Adrenal gland (tissue), 19 donors: ENCODE measurements at places on chromosomes 16 and 17. TPM values are rescaled to one million over a fixed set of nuclear protein-coding genes. Genes with fewer than 3 reads are reported as not detected.

GRCh38 chr17:68455901-68456338, 1.4 kb downstream of the WIPI1 start:
- peak overlapping the region; percentile 84 for H3K27ac ChIP-seq
- no peaks in the 10 kb centered on the region for H3K27me3 ChIP-seq
- H3K4me3 ChIP-seq, result no peak overlapping the region
- H3K36me3 ChIP-seq, result no peaks in the 10 kb centered on the region
- DNase-seq, result no peak
- H3K4me1 ChIP-seq, result peaks cover 43% of the 10 kb centered on the region

- no peaks in the 10 kb centered on the region for H3K27me3 ChIP-seq
- H3K4me1 ChIP-seq, result no peaks in the 10 kb centered on the region
- no peak for DNase-seq
- H3K36me3 ChIP-seq, result no peaks in the 10 kb centered on the region
- H3K27ac ChIP-seq, result no peak overlapping the region
Measured at GRCh38 chr16:49439050-49439449, 65.4 kb downstream of the C16orf78 start.

DNA sequence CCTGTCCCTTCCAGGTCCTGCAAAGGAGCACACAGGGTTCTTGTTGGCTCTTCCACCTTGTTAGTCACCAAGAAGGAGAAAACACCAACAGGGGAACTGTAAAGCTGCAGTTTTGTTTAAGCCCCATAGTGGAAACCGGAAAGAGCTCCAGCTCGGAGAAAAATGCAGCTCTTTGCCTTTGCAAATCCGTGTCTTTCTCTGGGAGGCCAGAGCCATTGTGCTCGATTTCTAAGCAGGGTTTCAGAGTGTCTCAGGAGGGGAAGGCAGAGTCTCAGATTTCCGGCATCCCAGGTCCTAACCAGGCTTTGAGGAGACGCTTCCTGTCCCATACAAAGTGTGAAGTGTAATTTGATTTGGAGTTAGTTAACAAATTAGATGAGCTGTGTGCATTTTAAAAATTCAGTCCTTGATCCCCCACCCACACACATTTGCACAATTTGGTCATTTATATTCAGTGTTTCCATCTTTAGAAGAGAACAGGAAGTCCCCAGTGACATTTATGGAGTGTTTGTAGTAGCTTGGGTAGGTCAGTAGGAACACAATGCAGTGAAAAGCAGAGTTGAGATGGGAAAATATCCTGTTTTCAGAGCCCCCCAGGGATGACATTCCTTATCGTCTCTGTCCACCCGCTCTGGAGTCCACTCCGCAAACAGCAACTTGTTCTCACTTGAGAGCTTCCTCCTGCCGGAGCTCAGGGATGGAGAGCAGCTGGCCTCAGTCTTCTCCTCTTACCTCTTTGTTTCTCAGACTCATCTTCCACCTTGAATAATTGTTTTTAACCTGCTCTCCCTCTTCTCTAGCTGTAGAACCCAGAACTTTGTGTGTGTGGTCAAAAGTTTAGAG, 331.9 kb downstream of the SEC14L1 start:
- no peaks in the 10 kb centered on the region for H3K27me3 ChIP-seq
- H3K36me3 ChIP-seq, result no peaks in the 10 kb centered on the region
- peaks cover 41% of the 10 kb centered on the region for H3K4me1 ChIP-seq
- no peak for DNase-seq
- no peak overlapping the region for H3K4me3 ChIP-seq
- no peak overlapping the region for H3K27ac ChIP-seq

- no peaks in the 10 kb centered on the region for H3K27me3 ChIP-seq
- H3K4me3 ChIP-seq, result no peak overlapping the region
- H3K27ac ChIP-seq, result no peak overlapping the region
- no peaks in the 10 kb centered on the region for H3K4me1 ChIP-seq
Measured at GRCh38 chr17:51371732-51372151, 111.4 kb downstream of the UTP18 start.

- H3K36me3 ChIP-seq, result no peaks in the 10 kb centered on the region
- H3K4me1 ChIP-seq, result no peaks in the 10 kb centered on the region
- no peak for DNase-seq
- no peak overlapping the region for H3K27ac ChIP-seq
- H3K27me3 ChIP-seq, result peaks cover 3% of the 10 kb centered on the region
- H3K4me3 ChIP-seq, result no peak overlapping the region
Measured at GRCh38 chr17:71919896-71920295, 200.9 kb upstream of the SOX9 start.

- DNase-seq, result no peak
- H3K27me3 ChIP-seq, result no peaks in the 10 kb centered on the region
- no peaks in the 10 kb centered on the region for H3K36me3 ChIP-seq
- H3K4me1 ChIP-seq, result peaks cover 17% of the 10 kb centered on the region
- no peak overlapping the region for H3K4me3 ChIP-seq
- no peak overlapping the region for H3K27ac ChIP-seq
Measured at GRCh38 chr16:89697161-89697615, 4.3 kb downstream of the SPATA2L start.

- no peak overlapping the region for H3K4me3 ChIP-seq
- no peaks in the 10 kb centered on the region for H3K36me3 ChIP-seq
- no peaks in the 10 kb centered on the region for H3K4me1 ChIP-seq
- no peak for DNase-seq
Measured at GRCh38 chr17:61463316-61464129, 11.3 kb downstream of the TBX4 start.

GRCh38 chr16:85682516-85682915, 6.2 kb downstream of the GINS2 start:
- no peak overlapping the region for H3K27ac ChIP-seq
- H3K4me3 ChIP-seq, result no peak overlapping the region
- H3K36me3 ChIP-seq, result no peaks in the 10 kb centered on the region
- DNase-seq, result no peak
- no peaks in the 10 kb centered on the region for H3K4me1 ChIP-seq

GRCh38 chr17:57910462-57911420, 44.5 kb downstream of the CUEDC1 start:
- no peaks in the 10 kb centered on the region for H3K27me3 ChIP-seq
- no peak overlapping the region for H3K4me3 ChIP-seq
- H3K36me3 ChIP-seq, result no peaks in the 10 kb centered on the region
- peaks cover 40% of the 10 kb centered on the region for H3K4me1 ChIP-seq
- no peak for DNase-seq

- peak; percentile 90 for DNase-seq
- H3K36me3 ChIP-seq, result no peaks in the 10 kb centered on the region
- H3K4me3 ChIP-seq, result no peak overlapping the region
Measured at GRCh38 chr16:87278191-87279093, 38.8 kb downstream of the C16orf95 start.

Gene MYH1
- not detected for total RNA-seq

Gene ABCA6
- total RNA-seq, result 22.5 TPM
